ENCODE measurements at places on chromosomes 7 and 10.

DNA sequence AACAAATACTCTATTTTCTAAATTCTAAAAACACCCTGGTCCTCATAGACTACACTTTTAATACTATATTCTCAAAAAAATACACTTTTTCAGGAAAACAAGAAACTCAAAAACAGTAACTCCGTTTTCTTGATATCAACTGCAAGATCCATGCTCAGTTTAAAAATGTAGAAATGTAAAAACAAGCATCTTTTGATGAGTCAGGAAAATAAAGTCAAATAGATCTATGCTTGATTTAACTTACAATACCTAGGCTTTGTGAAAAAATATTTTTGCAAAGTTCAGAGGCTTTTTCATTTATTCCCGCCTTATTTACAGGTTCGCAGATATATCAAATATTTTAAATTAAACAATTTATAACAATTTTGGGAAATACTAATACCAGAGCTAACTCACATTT is 33.6 kb downstream of the POT1 start:
- DNase-seq = no peak

DNA sequence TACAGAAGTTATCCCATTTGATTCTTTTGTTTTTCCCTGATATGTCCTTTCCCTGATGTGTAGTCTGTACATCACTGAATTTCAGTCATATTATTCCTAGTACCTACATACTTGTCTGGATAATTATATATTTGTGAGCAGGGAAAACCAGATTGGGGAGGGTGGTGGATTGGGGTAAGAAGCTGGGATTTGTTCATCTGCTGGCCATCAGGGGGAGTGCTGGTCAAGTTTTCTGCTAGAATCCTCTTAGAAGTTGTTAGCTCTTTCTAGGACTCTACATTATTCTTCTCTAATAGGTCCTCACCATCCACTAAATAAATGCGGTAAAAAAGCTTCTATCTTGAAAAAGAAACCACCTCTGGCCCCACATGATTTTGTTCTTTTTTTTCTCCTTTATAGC is 232.7 kb upstream of the TAC1 start:
- peak; percentile 14 for DNase-seq

DNA sequence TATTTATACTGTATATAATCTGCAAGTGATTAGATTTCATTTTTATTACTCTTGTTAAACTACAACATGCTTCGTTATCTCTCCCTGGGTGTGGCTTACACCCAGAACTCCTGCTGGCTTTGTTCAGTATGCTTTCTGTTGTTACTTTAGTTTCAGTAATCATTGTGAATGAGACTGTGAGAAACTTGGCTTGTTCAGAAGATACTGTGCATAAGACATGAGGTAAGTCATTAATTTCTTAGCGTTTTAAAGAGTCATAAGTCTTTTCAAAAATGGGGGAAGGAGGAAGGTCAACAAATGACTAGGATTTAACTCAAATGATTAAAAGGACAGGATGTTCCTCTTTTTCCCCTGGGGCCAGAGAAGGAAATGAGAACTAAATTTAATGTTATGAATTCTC is 11.6 kb upstream of the ADD3 start:
- DNase-seq = no peak

- DNase-seq = no peak
These were observed 9.2 kb downstream of the IL15RA start for GRCh38 chr10:5968037-5968680.

DNA sequence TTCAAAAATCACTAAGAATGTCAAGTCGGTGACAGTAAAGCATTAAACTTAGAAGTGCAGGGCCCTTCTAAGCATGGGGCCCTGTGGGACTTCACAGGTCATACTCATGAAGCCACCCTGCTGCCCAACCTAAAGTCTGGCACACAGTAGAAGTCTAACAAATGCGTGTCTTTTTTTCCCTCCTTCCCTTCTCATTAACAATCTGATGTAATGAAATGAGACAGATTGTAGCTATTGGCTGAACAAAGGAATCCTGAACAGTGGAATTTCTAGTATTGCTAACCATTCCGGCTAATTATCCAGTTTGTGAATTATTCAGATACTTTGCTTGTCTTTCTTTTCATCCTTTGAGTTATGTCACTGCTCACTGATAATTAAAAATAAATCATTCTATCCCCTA is 369.9 kb downstream of the WDR11 start:
- DNase-seq = no peak

GRCh38 chr10:110821508-110821907 is 50.2 kb upstream of the PDCD4 start:
- no peak for DNase-seq

GRCh38 chr10:101558671-101559595 is 29.1 kb downstream of the POLL start:
- no peak for DNase-seq

- DNase-seq = no peak
These were observed 50.8 kb upstream of the KLF6 start for GRCh38 chr10:3835770-3836169.
